Dermis microvascular lymphatic vessel endothelial cell (primary cell): ENCODE measurements at places on chromosomes 7 and 10. TPM values are rescaled to one million over a fixed set of nuclear protein-coding genes. Genes with fewer than 3 reads are reported as not detected.

- DNase-seq = no peak
These were observed 46.8 kb downstream of the NRAP start for GRCh38 chr10:113617086-113617485.

- peak; percentile 24 for DNase-seq
These were observed 26.9 kb downstream of the ENKUR start for GRCh38 chr10:24988831-24989640.

- no peak for DNase-seq
These were observed 77.7 kb downstream of the TRRAP start for GRCh38 chr7:98955992-98956391.

DNA sequence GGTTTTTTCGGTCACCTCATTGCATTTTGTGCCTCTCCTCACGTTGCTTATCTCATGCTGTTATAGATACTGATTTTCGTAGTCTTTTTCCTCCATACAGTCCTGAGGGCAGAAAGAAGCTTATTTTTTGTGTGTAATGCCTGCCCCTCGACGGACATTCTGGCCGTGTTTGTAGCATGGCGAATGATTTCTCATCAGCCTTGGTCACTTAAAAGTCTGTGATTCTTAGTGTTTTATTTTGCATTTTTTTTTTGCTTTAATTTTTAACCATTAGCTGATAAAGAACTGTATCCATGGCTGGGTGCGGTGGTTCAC lies 469 bp upstream of the NOC3L start:
- no peak for DNase-seq

The HGF gene
- 0.25 and 0.77 TPM in 2 replicates for total RNA-seq

- DNase-seq = peak; percentile 65
These were observed 46.6 kb downstream of the CCSER2 start for GRCh38 chr10:84375011-84375410.

The SP4 gene
- 5.0 and 5.6 TPM in 2 replicates for total RNA-seq

The ANKRD1 gene
- total RNA-seq = 321 and 371 TPM in 2 replicates

DNA sequence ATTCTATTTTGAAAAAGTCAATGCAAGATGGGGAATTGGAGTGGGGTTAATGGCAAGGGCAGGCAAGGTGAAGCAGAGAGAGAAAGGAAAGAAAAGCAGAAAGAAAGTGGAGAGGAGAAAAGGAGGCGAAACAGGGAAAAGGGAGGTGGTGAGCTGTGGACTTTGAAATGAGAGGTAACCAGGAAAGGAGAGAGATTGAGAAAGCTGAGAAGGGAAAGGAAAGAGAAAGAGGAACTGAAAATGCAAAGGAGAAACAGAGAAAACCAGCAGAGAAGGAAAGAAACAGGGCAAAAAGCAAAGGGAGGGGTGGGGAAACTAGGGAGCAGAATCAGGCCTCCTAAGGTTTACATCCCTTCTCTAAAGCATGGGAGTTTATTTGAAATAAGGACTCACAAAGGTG lies 72.5 kb upstream of the TPK1 start:
- DNase-seq = no peak

The ZCCHC24 gene
- total RNA-seq = 2.7 and 4.7 TPM in 2 replicates

DNA sequence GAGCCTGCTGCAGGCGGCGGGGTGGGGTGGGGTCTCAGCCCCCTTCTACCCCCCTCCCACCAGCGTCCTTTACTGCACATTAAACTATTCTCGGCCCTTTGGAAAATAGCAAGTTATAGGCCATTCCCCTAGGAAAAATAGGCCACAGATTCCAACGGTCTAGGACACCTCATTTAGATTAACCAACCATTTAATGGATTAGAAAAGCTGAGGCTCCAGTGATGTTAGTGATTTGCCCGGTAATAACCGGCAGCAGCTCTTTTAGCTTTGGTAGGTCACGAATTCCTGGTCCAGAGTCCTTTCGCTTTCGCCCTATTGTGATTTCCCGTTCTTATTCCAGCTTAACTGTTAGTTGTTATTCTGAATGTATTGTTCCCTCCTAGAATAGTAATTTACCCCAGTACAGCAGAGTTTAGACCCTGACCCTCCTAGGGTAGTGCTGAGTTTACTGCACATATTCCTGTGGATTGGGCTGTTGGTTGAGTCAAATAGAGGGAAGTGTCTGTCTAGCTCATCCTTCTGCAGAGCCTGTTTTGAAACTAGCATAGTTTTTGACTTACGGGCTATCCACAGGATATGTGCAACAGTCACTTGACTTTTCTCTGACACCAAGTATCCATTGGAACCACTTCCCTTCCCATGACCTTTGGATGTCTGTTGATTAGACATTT lies 754 bp downstream of the GSTO1 start:
- peak; percentile 97 for DNase-seq

- no peak for DNase-seq
These were observed 127.1 kb upstream of the SVIL start for GRCh38 chr10:29761916-29762315.

- no peak for DNase-seq
These were observed 1.1 kb upstream of the ZNF503 start for GRCh38 chr10:75402486-75403143.

DNA sequence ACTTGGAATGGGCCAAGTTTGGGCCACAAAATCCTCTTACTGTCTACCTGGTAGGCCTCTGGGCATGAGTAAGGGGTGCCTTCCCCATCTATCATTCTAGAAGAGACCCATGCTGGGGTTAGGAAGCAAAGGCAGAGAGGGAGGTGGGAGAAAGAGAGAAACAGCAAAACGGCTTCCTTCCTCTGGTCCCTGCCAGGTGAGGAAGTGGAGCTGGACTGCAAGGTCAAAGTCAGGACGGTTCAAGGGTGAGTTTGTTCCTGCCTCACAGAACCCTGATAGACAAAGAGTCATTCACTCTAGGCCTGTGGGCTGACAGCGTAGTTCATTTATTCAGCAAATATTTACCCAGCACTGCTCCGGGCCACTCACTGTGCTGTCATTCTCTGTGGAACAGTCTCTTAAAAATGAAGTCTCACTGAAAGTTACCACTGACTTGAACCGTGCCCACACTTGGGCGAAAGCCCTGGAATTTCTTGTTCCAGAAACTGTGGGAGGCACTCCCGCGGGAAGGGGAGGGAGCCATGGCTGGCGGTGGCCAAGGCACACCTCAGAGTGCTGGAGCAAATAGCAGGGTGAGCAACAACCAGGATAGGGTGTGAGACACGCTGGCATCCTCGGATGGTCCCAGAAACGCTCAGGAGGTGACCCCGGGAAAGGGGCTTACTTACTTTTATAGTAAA lies 26.2 kb upstream of the ECHDC3 start:
- DNase-seq = no peak

GRCh38 chr10:124894569-124895215 lies 47.2 kb upstream of the ZRANB1 start:
- DNase-seq = no peak

GRCh38 chr10:101272229-101272868 lies 43.1 kb upstream of the LBX1 start:
- peak; percentile 33 for DNase-seq

GRCh38 chr7:139661043-139661440 lies 116.8 kb downstream of the HIPK2 start:
- DNase-seq = no peak

- no peak for DNase-seq
These were observed 43.4 kb upstream of the SLF2 start for GRCh38 chr10:100869399-100869798.

GRCh38 chr7:20220293-20220761 lies 3.1 kb upstream of the MACC1 start:
- no peak for DNase-seq

The SMARCD3 gene
- 1.8 and 3.2 TPM in 2 replicates for total RNA-seq

GRCh38 chr7:2260820-2261219 lies 18.8 kb downstream of the NUDT1 start:
- DNase-seq = no peak

DNA sequence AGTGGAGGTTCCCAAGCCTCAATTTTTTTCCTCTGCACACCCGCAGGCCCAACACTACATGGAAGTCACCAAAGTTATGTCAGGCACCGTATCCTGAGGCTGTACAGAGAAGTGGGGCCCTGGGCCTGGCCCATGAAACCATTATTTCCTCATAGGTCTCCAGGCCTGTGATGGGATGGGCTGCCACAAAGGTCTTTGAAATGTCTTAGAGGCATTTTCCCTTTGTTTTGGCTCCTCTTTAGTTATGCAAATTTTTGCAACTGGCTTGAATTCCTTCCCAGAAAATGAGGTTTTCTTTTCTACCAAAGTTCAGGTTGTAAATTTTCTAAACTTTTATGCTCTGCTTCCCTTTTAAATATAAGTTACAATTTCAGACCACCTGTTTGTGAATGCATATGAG lies 365.2 kb downstream of the HGF start:
- DNase-seq = no peak

DNA sequence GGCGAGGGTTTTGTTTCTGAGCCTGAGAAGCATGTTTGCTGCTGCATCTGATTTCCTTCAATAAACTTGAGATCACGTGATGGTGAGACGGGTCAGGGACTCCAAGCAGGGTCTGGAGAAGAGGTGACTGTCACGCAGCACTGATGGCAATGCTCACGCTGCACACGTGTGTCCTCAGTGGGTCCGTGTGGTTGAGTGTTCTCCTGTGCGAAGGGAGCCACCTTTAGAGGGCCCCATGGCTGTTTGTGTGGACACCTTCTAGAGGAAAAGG lies 100.4 kb downstream of the WDR37 start:
- no peak for DNase-seq

The NPTX2 gene
- total RNA-seq = 2.1 and 6.7 TPM in 2 replicates

GRCh38 chr7:159075563-159076238 lies 69.0 kb downstream of the VIPR2 start:
- DNase-seq = no peak

The CHN2 gene
- 0.63 and 0.90 TPM in 2 replicates for total RNA-seq

DNA sequence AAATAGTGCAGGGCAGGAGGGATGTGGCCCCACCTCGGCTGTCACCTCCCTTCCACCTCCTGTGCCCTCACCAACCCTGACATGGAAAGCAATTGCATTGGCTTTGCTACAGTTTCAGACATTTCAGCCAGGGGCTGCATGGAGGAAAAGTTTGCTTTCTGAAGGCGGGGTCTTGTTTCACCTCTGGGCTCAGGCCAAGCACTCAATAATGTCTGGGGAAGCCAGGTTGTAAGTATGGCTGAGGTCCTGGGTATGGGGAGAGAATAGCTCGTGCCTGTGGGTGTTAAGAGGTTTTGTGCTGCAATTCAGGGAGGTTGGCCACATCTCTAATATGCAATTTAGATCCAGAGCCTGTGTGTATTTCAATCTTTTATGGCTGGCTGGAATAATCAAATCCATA lies 238.4 kb upstream of the MKI67 start:
- DNase-seq = no peak

- DNase-seq = no peak
These were observed 226.9 kb downstream of the TNS3 start for GRCh38 chr7:47354831-47355541.

The SFTPD gene
- not detected in 2 replicates for total RNA-seq

DNA sequence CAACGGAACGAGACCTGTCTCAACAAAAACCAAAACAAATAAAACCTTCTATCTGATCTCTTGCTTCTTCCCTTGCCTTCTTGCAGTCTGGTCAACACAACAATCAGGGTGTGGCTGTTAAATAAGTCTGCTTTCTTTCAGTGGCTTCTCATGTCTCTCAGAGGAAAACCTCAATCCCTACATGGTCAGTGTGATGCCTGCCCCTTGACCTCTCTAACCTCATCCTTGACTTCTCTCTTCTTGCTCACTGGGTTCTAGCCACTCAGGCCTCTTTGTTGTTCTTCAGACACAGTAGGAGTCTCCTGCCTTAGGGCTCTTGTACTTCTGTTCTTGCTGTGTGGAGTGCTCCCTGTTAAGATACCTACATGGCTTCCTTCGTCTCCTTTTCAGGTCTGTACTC lies 220.4 kb downstream of the SDHAF3 start:
- DNase-seq = no peak

DNA sequence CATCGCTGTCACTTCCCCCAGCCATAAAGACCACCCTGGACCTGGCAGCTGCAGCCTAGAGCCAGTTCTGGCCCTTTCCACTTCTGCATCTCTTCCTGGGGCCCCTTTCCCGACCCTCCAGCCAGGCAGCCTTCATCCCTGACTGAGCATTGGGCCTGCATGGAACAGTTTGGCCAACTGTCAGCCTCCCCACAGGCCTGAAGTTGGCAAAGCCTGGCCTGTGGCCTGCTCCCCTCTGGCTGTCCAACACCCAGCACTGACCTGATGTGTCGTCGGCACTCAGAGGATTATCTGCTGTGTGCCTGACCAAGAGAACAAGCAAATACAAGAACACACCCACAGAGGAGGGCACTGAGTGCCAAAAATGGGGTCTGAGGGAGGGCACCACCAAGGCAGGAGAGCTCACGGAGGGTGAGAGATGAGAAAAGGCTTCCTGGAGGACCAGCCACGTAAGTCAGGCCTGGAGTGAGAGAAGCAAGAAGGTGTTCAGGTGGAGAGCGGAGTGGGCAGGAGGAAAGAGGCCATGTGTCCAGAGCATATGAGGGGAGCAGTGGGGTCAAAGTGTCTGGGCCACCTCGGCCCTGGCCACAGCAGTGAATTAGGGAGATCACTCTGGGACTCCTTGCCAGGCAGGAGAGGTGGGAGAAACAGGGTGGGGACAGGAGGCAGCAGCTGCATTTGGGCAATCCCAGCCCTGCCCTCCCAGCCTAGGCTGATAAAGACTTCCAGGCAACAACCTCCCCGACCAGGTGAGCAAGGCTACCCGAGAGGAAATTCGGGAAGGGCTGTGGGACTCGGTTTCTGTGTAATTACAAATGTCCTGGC lies 4.5 kb downstream of the GPRIN2 start:
- DNase-seq = no peak

The TLX1 gene
- not detected in 2 replicates for total RNA-seq

DNA sequence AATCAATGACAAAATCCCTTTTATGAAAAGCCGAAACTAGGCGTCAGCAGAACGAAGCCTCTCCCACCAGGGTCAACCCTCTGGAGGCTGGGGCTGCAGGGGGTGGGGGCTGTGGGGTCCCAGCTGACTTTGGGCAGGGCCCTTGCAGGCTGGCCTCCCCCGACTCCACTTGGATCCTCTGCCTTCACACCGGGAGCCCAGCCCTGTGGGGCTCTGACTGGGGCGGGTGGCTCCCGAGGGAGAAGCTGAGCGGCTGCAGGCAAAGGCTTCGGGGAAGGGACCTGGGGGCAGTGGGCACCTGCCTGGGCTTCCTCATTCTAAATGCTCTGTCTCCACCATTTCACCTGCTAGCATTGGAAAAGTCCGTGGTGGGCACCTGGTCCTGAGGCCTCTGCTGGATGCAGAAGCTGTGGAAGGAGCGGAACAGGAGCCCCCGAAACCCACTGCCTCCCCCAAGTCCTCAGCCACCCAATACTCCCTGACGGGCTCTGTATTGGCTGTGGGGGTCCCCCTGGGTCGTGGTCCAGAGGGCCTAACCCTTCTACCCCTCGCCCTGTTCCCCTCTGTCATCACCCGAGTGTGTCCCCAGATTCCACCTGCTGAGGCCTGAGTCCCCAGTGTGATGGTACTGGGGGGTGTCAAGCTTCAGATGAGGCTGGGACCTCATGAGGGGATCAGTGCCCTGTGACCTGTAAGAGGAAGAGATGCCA lies 108.6 kb downstream of the DNAJB6 start:
- no peak for DNase-seq
